ENCODE measurements at places on chromosomes 16 and 17.

GRCh38 chr16:5971106-5971505 is 873.5 kb upstream of the EEF2KMT start:
- DNase-seq = no peak

GRCh38 chr17:34570506-34570905 is 8.9 kb upstream of the TMEM132E start:
- no peak for DNase-seq

DNA sequence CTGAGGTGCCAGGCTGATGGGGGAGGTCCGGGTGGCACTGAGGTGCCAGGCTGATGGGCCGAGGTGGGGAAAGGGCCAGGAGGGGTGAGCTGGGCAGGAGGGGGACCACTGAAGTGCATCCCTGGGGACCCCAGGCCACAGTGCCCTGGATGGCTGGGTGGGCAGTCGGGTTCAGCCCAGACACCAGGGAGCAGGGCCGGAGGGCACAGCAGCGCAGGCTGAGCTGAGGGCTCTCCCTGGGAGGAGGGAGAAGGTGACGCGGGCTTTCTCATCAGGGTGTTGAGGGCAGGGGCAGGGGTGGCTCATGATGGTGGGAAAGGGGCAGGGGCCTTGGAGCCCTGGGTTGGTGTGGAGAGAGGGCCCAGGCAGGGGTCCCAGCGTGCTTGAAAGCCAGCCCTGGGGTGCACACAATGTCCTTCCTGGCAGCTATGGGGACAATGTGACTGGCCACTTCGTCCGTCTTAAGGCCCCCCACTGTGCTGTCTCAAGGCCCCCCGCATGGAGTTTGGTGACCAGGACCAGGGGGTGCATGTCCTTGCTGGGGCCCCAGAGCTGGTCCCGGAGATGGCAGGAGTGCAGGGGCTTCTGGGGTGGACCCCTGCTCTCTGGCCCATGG is 16.0 kb downstream of the CD7 start:
- DNase-seq = no peak

DNA sequence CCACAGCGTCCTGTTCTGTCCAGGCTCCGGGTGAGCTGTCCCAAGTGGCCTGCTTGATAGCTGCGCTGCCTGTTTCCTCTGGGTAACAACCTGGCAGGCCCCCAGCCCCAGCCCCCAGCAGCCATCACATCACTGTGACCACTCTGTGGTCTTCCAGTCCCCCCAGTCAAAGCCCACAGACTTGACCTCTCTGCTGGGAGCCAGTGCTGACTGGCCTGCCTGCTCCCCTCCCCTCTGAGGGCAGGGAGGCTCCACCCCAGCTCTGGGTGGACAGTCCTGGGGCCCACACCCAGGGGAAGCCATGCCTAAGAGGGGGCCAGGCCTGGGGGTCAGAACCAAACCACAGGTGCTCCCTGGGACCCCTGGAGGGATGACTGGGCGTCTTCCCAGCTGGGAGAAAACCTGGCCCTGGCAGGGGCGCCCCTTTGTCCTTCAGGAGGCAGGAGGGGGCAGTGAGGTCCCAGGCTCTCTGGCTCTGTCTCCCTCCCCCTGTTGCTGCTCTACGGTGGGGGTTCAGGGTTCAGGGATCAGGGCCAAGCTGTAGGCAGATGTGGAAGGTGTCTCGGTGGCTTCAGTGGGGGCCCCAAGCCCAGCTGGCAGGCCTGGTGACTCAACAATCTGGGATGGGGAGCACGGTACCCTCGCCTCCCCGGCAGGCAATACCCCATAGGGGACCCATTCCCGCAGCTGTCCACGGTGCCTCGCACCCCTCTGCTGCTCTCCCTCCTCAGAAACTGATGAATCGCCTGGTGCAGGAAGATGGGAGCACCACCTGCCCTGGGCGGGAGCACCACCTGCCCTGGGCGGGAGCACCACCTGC is 1.8 kb upstream of the SLC16A3 start:
- DNase-seq = no peak

DNA sequence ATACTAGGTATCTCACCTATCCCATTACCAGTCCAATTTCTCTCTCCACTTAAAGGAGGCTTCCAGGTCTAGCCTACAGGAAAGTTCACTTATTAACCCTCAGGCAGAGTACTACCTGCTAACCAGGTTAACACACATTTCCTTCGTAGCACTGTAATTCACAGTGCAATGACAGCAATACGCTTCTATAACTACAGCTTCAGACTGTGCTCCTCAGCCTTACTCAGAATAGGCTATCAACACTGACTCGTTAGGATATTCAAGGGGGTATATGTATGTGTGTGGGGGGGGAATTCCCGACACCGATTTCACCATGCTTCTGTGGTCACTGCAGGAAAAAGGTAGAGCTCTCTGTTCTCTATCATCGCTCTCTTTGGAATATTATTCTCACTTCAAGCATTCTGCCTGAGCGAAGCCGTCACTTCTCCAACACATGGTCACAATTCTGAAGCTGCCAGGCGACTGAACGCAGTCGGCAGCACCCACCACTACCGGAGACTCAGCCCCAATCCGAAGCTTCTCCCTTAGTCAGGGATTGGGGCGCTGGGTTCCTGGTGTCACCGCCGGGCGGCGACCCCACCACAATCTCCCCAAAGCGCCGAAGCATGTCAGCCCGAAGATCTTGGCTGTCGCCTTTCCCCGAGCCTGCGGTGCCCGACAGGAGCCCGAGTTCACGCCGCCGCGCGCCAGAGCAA is 618 bp downstream of the GGA3 start:
- DNase-seq = no peak

- no peak for DNase-seq
Observed at GRCh38 chr16:81436386-81436785, 8.2 kb upstream of the CMIP start.

DNA sequence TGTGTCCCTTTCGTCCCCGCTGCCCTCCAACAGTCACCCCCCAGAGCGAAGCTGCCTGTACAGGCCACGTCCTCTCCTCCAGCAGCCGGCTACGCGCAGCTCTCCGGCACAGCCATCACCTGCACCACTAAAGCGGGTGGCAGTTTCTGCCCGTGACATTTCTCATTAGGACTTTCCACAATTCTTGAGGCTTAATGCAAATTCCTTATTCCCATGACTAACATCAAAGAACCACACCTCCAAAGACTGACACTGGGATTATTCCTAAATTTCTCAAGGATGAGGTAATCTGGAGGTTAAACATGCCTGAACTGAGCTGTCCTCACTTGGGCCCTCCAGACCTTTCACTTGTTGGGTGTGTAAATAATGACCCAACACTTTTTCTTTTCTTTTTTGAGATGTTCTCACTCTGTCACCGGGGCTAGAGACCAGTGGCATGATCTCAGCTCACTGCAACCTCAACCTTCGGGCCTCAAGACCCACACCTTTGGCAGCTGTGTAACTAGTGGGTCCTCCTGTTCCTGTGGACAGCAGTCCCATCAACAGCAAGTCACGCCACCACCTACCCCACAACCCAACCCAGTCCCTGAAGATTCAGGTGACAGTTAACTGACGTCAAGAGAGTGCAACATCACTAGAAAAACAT is 11.7 kb downstream of the ANKRD11 start:
- no peak for DNase-seq

GRCh38 chr16:27408602-27409031 is 6.6 kb downstream of the IL21R start:
- DNase-seq = no peak

DNA sequence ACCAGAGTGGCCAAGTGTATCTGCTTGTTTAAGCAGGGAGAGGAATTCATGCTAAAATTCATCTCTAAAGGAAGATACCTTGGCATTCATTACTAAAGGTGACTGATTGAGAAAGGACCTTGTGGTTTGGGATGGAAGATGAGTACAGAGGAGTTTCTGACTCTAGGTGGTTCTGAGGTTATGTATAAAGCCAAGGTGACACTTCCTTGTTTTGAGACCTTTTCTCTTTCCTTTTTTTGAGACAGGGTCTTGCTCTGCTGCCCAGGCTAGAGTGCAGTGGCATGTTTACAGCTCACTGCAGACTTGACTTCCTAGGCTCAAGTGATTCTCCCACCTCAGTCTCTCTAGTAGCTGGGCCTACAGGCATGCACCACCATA is 9.1 kb downstream of the ABHD15 start:
- no peak for DNase-seq

GRCh38 chr16:89323120-89323960 is 105.8 kb downstream of the ZNF778 start:
- no peak for DNase-seq

DNA sequence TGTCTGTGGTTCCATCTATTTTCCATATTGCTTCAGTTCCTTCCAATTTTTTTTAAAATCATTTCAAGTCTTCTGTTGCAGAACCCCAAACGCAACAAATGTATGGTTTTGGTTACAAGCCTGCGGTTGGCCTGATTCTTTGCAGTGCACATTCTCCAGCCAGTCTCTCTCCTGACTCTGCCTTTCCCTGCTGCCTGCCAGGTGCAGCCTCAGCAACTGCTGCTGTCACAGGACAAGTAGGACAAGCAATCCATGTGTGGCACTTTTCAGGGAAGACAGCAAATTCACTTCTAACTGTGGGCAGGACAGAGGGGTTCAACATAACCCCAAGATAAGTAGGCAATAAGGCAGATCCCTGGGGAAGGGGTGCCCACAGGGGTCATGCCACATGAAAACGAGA is 24.2 kb downstream of the EMP2 start:
- DNase-seq = no peak

DNA sequence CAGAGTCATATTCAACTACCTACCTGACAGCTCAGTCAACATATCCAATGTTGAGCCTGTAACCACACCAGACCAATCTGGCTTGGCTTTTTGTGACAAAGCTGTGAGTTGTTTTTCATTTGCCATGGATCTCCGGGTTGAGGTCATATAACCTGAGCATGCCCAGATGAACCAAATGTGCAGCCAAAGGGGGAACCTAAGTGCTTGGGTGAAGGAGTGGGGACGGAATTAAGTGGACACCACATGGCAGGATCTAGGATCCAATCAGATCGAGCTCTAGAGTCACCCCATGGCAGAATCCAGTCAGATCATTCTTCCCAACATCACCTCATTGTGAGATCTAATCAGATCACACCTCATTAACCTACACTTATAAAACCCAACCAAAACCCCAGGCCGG is 258.6 kb downstream of the PHKB start:
- DNase-seq = no peak

Measured in MM.1S (cell line).